ENCODE measurements at places on chromosomes 16 and 17.

DNA sequence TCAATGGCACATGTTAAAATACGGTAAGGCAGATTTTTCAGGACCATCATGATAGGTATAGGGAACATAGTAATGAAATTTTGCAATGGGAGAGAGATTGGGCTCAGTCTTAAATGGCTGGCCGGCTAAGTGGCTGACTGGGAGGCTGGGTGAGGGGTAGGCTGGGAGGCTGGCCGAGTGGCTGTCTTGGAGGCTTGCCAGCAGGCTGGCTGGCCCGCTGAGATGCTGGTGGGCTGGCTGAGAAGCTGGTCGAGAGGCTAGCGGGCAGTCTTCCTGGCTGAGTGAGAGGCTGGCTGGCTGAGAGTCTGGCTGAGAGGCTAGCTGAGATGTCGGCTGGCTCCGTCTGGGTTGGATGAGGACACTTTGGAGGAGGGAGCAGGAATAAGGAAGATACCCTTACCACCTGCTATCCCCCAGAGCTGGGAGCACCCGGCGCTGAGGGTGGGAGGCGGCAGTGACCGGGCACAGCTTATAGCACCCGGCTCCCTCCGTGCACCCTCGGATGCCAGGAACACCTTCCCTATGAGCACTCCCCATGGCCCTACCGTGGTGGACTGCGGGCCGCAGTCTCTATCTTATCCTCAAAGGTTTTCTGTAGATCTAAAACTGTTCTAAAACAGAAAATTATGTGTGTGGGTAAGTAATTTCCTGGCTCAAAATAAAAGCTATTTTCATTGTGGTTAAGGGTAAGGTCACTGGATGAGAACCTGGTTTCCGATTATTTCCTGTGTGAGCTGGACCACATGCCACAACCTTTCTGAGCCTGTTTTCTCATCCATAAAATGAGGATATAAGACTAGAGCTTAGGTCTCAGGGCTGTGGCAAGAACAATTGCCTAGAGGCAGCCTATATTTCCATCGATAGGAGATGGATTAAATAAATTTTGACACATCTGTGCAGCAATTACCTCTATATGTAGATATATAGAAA lies 34.5 kb upstream of the TMC5 start:
- DNase-seq: peak; percentile 3

DNA sequence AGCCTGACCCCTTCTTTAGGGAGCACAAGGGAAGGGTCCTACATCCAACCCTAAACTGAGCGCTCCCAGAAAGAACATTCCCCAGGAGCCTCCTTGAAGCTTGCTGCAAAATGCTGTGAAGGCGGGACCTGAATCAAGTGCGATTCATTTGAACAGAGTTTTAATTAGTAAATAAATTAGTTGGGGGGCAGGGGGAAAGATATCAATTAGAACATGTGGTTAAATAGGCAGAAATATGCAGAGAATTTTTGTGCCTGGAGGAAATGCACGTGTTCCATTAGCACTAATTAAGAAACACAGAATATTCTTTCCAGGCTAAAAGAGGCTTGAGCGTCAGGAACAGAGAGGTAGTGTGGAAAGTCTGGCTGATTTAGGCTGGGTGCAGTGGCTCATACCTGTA lies 38.5 kb upstream of the SHISA9 start:
- DNase-seq: no peak

DNA sequence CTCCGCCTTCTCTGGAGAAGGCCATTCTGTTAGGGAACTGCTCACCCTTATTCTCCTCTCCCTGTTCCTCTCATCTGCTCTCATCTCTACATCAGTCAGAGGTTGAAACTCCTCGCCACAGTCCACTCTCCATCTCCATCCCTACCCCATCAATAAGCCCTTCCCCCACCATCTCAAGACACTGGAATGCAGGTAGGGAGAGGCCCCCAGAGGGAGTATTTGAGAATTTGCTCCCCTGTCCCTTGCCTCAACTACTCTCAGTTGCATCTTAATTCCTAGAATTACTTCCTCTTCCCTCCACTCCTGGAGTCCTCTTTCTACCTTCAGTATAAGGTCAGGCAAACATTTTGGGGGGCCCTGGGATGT lies 2.0 kb upstream of the AATF start:
- no peak for DNase-seq

DNA sequence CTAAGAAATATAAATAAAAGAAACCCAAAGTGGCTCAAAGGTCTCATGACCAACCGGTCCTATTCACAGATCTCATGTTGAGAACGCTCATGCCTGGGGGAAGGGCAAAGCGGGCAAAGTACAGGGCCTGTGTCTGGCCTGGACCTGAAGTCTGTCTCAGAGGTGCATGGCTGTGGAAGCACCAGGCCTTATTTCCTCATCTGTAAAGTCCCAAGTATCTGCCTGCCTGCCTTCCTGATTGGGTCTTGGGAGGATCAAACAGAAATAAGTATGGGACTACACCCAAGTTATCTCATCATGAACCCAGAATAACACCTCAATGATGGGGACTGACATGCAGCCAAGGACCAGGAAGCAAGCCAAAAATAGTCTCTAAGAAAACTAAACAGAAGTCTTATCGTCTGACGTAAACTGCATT lies 14.2 kb downstream of the AXIN2 start:
- no peak for DNase-seq

GRCh38 chr16:84464116-84464515 lies 40.3 kb downstream of the MEAK7 start:
- no peak for DNase-seq

DNA sequence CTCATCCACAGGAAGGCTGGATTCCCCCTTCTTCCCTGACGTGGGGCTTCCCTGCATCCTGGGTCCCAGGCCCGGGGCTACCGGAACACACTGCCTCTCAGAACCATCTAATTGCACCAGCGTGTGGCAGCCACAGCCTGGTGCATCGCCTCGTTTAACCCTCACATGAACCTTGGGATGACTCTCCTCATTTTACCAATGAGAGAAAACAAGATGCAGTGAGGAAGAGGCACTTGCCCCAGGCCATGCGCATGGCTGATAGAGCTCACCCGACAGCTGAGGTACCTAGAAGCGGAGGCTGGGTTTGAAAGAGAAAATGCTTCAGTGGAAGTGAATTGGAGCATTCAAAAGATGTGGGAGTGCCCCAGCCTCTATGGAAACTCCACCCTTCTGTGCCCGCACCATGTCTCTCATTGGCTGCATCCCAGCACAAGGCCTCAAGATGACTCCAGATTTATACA lies 162.3 kb downstream of the KATNIP start:
- peak; percentile 81 for DNase-seq

DNA sequence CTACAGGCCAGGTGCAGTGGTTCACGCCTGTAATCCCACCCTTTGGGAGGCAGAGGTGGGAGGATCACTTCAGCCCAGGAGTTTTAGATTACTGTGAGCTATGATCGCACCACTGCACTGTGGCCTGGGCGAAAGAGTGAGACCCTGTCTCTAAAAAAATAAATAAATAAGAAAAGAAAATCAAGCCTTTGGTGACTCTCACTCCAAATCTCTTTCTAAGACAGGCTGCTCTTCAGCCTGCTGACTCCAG lies 976 bp downstream of the ABCC3 start:
- DNase-seq: no peak

GRCh38 chr16:69411064-69411985 lies 13.1 kb upstream of the CYB5B start:
- no peak for DNase-seq

GRCh38 chr16:56645311-56645710 lies 6.4 kb upstream of the MT1B start:
- no peak for DNase-seq

GRCh38 chr16:3574195-3574594 lies 3.0 kb downstream of the NLRC3 start:
- DNase-seq: no peak

DNA sequence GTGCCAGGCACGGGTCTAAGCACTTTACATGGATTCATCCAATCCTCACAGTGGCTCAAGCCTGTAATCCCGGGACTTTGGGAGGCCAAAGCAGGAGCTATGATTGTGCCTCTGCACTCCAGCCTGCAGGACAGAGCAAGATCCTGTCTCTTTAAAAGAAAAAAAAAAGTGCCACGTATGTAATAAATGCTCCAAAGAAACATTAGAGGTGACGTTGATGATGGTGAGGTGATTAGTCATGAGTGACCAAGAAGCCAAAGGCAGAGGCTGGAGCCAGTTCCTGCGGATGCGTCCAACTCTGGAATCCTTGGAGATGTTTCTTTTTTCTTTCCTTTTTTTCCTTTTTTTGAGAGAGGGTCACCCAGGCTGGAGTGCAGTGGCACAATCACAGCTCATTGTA lies 59.4 kb upstream of the SIAH1 start:
- DNase-seq: no peak

- DNase-seq: no peak
Observed at GRCh38 chr17:22512997-22513538, 820.7 kb downstream of the KCNJ18 start.

DNA sequence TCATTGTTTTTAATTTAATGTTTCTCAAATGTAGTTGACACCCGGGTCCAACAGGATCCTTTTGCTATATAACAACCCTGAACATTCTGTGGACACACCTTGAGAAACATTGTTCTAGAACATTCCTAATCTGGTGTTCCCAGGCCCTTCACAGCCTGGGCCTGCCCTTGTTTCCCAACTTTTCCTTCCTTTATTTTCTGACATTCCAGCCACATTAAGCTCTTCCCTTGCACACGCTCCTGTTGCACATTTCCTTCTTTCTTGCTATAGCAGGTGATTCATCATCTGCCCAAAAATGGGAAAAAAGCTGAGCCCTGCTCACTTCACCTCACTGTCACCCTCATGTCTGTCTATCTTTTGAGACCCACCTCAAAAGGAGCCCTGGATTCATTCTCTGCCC lies 67.9 kb upstream of the MARCHF10 start:
- DNase-seq: no peak

DNA sequence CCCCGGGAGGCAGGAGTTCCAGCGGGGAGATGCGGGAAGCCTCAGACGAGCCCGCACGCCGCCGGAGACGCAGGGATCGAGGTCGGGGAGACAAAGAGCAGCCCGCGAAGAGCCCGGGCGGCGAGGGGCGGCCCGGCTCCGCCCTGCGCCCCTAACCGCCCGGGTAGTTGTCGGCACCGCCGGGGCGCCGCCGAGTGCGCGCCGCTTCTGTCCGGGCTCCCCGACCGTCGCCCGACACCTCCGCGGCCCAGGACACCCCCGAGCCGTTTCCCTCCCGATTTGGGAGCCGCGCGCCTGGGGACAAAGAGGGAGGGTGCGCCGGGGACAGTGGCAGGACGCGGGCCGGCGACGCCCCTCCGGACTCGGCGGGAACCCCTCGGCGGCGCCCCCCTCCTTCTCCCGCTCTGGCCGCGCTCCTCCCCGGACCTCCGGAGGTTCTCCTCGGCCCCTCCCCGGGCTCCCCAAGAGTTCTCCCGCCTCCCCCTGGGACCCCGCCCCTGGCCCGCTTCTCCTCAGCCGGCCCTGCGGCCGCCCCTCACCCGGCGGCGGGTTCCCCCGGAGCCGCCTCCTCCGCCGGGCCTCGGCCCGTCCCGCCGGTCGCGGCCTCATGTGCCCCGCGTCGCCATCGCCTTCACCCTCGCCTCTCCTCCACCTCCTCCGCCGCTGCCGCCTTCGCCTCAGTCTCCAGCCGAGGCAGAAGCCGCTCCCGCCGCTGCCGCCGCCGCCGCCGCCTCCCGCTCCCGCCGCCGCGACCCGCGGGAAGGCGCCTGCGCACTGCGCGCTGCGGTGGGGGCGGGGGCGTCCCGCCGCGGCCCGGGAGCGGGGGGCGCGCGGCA lies at the start of gene GJC1:
TSS of gene GJC1 (minus strand) at position 765 of the 836 bp plus-strand sequence. CDS start 24,470 bp downstream, outside the sequence.
- no peak for DNase-seq

Measured in hippocampal formation (tissue), 2 donors.